NCI-H2171 treated with DMSO at 0.1 percent for 48 hours (cell line): ENCODE measurements at places on chromosomes 5 and 9.

- DNase-seq = no peak
Measured at GRCh38 chr5:153352685-153353219, 137.7 kb upstream of the GRIA1 start.

DNA sequence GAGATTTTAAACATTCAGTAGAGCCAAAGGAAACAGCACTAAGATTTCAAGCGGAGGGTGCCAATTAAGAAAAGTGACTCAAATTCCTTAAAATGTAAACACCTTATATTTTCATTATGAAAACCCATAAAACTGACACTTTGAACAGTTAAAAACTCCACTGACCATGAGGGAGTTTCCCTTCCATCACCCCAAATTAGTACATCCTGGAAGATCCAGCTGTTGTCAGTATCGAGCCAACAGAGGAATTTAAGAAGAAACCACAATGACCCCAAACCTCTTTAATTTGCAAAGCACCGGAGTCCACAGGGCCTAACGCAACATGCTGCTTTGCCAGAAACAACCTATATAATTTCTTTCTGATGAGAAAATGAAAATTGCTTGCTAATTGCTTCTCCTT, 41.3 kb downstream of the ROR2 start:
- DNase-seq = no peak

- no peak for DNase-seq
Measured at GRCh38 chr5:28390341-28390740, 1352.0 kb upstream of the CDH9 start.

DNA sequence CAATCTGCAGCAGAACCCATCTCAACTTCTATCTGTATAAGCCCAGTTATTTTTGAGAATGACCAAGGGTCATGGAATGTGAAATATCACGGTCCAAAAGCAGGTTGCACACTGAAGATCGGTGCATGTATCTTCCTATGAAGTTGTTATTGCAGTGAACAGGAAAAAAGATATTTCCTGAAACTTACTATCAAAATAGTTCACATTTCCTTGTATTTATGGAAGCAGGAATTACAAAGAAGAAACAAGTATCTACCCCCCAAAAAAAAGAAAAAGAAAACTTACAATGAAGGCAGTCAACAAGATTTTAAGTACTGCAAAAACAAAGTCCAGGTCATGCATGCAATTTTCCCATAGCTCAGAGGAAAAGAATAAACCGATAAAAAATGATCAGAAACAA, 70.0 kb downstream of the MPDZ start:
- no peak for DNase-seq

DNA sequence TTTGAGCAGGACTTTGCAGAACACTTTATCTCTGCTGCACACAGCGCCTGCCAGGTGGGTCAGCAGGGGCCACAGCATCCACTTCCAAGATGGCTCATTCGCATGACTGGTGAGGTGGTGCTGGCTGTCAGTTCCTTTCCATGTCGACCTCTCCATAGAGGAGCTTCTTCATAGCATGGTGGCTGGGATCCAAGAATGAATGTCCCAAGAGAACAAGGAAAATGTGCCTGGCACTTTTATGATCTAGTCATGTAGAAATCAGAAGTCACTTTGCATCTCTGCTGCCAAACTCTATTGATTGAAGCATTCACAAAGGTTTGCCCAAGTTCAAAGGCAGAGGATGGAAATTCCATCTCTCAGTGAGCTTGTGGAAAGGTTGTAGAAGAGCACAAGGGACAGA, 85.0 kb downstream of the GALNT10 start:
- DNase-seq = no peak

DNA sequence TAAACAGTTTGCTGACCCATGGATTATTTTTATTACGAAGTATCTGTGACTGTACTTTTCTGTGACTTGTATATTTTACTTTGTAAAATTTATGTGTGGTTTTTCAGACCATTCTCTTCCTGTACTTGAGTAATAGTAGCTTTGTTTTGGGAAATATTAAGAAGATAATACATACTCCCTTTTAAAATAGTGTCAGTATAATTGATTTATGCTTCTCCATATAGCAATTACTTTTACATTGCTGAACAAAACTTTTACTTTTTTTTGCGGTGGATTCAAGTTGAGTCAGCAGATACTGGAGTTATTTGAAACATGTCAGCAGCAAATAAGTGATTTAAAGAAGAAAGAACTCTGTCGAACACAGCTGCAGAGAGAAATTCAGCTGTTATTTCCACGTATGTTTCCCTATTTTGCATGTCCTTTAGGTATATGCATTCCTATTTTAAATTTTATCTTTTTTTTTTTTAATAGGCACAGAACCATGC, 28.4 kb downstream of the TENT2 start:
- no peak for DNase-seq

DNA sequence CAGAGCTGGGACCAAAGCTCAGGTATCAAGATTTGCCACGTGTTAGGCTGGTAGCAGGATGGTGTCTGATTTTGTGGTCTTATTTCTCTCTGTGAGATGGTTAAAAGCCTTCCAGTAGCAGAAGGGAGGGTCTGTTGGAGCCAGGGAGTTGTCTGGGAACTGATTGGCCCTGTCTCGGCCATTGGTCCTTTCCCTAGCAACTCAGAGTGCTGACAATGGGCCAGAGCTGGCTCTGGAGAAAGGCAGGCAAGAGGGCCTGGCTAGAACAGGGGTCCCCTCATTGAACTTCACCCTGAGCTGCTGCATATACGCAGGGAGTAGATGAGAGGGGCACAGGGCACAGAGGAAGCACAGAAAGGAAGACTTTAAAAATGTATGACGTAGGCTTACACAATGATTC, 92.8 kb downstream of the PSD2 start:
- DNase-seq = no peak

GRCh38 chr9:134176599-134176968, 12.2 kb upstream of the RNU6ATAC start:
- no peak for DNase-seq

GRCh38 chr5:58107704-58108103, 352.2 kb downstream of the PLK2 start:
- DNase-seq = no peak

DNA sequence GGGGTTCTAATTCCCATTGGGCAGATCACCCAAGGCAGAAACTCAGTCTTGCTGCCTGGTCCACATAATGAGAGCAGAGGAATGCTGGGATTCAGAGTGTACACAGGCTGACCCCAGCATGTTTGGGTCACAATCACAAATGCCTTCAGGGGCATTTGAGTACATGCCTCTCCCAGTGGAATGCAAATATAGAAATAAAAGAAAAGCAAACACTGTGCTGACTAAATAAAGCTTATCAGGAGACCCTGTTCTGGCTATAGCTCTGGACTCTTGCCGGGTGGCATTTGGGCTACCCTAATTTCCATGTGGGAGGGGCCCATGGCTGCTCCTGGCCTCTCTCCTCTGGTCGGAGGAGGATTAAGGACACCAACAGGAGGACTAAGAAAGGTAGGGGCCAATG, 121.4 kb downstream of the DOCK8 start:
- DNase-seq = no peak

- DNase-seq = no peak
Measured at GRCh38 chr5:1471240-1471853, 26.1 kb upstream of the SLC6A3 start.

DNA sequence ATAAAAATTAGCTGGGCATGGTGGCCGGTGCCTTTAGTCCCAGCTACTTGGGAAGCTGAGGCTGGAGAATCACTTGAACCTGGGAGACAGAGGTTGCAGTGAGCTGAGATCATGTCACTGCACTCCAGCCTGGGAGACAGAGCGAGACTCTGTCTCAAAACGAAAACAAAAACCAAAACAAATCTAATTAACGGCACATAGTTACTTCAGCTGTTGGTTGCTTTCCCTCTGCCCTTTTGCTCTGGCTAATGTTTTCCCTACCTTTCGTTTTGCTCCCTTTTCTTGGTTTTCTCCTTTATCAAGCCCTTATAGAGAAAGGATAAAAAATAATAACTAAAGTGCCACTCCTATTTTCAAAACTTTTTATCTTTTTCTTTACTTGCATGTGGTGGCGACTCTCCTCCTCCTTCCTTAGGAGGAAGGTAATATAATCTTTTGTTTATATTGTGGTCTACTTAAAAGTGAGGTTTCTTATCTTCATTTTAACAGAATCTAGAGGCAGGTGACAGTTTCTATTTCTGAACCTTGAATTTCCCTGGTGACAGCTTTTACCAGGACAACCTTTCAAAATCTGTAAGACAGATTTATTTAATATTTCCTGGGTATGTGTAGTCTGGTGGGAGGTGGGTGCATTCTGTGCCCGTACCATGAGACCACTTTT, 125.4 kb downstream of the ARHGEF28 start:
- DNase-seq = no peak

DNA sequence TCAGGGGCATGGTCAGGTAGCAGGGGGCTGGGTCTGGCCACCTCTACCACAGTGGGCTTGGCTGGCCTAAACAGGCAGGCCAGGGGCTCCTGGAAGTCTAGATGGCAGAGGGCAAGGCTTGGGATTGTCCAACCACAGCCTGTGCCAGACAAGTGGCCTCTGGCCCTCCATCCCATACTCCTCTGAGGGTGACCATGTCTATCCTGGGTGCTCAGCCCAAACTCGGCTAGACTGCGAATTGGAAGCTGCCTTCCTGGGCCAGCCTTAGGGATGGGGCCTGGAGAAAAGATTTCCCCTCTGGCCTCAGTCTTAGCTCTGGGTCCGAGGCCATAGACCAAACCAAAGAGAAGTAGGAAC, 110.5 kb downstream of the PHF2 start:
- no peak for DNase-seq

GRCh38 chr5:75753182-75753581, 35.9 kb upstream of the POC5 start:
- DNase-seq = no peak

GRCh38 chr5:14054111-14054854, 88.9 kb upstream of the TRIO start:
- DNase-seq = no peak

DNA sequence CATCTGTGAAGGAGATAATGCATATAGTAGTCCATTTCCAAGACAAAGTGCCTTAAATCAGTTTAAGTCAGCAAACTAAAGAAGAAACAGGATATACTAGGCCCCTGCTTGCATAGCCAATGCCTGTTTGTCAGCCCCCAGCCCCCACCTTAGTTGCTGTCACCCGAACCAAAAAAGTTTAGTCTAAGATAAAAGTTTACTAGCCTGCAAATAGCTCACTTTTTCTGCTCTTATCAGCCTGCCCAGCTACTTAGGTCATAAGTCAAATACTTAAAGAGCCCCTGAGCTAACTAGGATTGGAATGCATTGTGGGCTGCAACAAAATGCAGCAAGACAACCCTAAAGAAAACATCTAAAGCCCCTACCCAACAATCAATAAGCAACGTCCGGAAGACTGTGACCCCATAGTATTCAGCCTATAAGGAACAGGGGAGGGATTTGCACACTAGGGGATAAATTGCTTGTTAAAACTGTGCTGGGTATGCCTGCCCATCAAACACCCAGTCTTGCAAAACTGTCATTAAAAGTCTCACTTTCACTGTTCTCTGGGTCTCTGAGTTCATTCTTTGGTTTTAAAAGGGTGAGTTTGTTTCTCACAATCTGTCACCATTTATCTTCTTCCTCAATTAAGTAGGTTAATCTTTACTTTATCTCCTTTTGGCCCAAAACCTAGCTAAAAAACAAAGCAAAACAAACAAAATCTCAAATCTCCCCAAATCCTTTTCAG, 92.4 kb upstream of the CEP78 start:
- DNase-seq = no peak

DNA sequence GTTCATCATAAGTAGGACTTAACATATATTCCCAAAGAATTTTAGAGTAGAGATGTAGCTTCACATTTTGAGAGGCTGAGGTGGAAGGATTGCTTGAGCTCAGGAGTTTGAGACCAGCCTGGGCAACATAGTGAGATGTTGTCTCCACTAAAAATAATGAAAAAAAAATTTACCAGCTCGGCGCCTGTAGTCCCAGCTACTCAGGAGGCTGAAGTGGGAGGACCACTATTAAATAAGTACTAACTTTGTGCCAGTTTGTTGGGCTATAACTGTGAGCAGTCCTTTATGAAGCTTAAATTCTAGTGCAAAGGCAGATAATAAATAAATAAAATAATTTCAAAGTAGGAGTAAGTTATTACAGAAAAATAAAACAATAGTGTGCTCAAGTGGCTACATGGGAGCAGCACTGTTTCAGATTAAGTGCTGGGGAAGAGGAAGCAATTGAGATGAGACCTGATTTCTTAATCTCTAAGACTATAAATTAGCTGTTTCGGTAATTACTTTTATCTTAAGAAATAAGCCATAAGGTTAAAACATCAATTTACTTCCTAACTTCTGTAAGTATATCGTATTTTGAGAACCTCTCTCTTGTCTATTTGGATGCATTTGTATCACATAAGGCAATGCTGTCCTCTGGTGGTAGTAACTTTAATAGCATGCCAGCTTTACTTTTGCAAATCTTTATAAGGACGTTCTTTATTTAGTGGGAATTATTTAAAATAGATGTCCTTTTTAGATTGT, 98.9 kb downstream of the CSNK1G3 start:
- peak; percentile 45 for DNase-seq

GRCh38 chr9:96413302-96414221, 4.6 kb downstream of the ZNF367 start:
- peak; percentile 73 for DNase-seq

GRCh38 chr5:37789991-37790390, 49.9 kb downstream of the GDNF start:
- DNase-seq = peak; percentile 21

DNA sequence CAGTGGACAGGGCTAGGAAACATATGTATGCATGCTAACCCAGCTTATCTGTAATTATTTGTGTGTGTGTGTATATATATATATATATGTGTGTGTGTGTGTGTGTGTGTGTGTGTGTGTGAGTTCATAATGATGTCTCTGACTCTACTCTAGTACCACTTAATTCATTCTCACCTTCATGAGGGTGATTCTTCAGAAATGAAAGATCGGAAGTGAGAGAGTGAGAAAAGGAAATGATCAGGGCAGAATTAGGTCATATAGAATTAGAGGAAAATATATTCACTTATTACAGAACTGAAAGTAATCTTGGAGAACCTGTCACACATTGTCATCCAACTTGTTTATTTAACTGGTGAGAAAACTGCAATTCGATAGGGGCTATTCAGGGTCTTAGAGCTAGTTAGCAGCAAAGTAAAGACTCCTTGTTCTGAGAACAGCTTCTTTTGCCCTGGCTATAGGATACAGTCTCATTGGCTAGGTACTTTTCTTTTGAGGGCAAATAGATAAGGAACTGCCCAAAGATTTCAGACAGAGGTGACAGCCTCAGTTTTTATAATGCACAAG, 58.8 kb downstream of the C9orf153 start:
- no peak for DNase-seq

- DNase-seq = no peak
Measured at GRCh38 chr9:127503379-127503921, 52.1 kb downstream of the LRSAM1 start.

DNA sequence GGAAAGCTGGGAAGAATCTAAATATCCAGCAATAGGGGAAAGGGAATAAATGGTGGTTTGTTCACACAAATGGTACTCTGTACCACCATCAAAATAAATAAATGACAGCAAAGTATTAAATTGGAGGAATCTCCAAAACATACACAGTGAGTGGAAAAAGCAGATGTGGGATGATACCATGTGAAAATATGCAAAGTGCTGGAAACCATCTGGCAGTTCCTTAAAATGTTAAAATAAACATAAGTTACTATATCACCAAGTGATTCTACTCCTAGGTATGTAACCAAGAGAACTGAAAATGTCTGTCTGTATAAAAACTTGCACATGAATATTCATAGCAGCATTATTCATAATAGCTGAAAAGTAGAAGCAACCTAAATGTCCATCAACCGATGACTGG, 41.9 kb upstream of the TEX48 start:
- DNase-seq = no peak

GRCh38 chr5:93602241-93603077, 19.4 kb downstream of the NR2F1 start:
- DNase-seq = peak; percentile 65
